ENCODE measurements at places on chromosomes 13 and 19. TPM values are rescaled to one million over a fixed set of nuclear protein-coding genes. Genes with fewer than 3 reads are reported as not detected.

The LONP1 gene
- 153 TPM for total RNA-seq

The TMEM221 gene
- total RNA-seq, result not detected

The PGLYRP2 gene
- not detected for total RNA-seq

The CCDC70 gene
- not detected for total RNA-seq

The RAP2A gene
- 40.5 TPM for total RNA-seq

The MEDAG gene
- total RNA-seq, result not detected

The FRY gene
- 0.62 TPM for total RNA-seq
